ENCODE measurements at places on chromosomes 6 and 20.

- DNase-seq = no peak
Measured at GRCh38 chr6:116248577-116248976, 5.3 kb downstream of the TSPYL4 start.

- DNase-seq = no peak
Measured at GRCh38 chr20:24095756-24096155, 107.2 kb upstream of the GGTLC1 start.

DNA sequence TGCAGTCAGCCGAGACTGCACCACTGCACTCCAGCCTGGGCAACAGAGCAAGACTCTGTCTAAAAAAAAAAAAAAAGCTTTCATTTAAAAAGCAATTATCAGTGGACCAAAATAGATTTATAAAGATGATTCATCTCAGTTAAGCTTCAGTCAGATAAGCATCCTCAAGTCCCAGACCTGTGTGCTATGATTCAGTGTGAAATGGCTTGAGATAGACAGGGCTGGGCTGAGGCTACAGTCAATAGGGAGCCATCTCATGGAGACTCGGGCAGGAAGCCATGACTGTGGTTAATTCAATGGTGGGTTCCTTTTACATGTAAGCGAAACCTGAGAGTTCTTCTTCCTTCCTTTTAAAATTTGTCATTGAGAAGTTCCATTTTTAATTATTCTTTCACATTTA lies 276.0 kb downstream of the TFAP2A start:
- no peak for DNase-seq

- DNase-seq = peak; percentile 40
Measured at GRCh38 chr6:27752038-27752885, 159.9 kb downstream of the OR2B2 start.

- DNase-seq = no peak
Measured at GRCh38 chr6:152723398-152723797, 25.7 kb downstream of the MYCT1 start.

- no peak for DNase-seq
Measured at GRCh38 chr6:25042036-25042521, 106.3 kb upstream of the RIPOR2 start.

GRCh38 chr6:53011979-53012378 lies 16.9 kb upstream of the GSTA4 start:
- DNase-seq = no peak

GRCh38 chr6:133837801-133838349 lies 51.0 kb upstream of the TCF21 start:
- DNase-seq = no peak

DNA sequence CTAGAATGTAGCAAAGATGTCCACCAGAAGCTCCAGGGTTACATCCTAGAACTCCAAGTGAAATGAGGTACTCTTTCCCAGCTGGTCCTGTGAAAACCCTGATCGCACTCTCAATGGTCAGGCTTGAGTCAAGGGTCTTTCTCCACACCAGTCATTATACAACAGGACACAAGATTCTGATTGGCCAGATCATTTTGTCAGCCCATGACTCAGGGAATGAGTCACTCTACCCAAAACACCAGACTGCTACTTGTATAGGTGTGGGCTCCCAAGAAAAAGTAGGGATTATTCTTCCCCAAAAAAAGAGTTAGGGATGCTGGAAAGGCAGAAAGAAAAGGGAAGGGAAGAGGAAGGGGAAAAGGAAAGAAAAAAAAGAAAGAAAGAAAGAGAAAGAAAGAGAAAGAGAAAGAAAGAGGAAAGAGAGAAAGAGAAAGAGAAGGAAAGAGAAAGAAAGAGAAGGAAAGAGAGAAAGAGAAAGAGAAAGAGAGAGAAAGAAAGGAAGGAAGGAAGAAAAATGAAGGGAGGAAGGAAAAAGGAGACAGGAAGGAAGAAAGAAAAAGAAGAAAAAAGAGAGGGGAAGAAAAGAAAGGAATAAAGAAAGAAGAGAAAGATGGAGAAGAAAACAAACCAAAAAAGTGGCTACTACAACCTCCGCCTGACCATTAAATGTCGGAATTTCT lies 30.5 kb downstream of the ANKEF1 start:
- DNase-seq = no peak

GRCh38 chr6:143607974-143608373 lies 69.8 kb upstream of the PHACTR2 start:
- no peak for DNase-seq

- DNase-seq = no peak
Measured at GRCh38 chr6:109048176-109048575, 46.5 kb downstream of the SESN1 start.

- no peak for DNase-seq
Measured at GRCh38 chr6:113125626-113126025, 731.5 kb upstream of the MARCKS start.

DNA sequence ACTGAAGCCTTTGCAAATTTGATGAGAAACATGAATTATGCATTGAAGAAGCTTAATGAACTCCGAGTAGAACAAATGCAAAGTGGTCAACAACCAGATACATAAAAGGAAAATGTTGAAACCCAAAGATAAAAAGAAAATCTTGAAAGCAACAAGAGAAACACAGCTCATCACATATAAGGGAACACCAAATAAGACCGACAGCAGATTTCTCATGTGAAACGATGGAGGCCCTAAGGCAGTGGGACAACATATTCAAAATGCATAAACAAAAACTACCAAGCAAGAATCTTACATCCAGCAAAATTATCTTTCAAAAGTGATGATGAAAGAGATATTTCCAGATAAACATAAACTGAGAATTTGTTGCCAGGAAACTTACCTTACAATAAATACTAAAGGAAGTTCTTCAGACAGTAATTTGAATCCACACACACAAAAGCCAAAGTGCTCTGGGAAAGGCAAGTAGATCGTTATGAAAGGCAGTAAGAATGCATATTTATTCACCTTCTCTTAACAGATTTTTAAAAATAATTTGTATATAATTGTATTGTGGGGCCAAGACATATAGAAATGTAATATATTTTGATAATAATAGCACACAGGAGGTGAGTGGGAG lies 22.5 kb downstream of the SLC52A3 start:
- DNase-seq = no peak

GRCh38 chr6:133062696-133063306 lies 178.4 kb upstream of the EYA4 start:
- no peak for DNase-seq

DNA sequence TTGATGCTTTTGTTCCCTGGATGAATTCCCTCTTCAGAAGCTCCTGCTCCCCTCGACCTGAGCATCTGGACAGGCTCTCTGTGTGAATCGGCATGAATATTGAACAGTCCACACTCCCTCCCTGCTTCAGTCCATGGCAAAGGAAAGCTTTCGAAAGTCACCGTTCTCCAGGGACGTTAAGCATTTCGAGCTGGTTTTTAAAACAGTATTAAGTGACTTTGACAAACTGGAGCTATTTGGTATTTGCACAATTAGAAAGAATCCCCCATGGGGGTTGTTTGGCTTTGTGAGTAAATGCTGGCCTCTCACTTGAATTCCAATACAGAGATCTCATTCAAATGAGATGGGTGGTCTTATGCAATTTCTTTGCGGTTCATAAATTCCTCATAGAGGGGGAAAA lies 85.3 kb upstream of the TIAM2 start:
- no peak for DNase-seq

DNA sequence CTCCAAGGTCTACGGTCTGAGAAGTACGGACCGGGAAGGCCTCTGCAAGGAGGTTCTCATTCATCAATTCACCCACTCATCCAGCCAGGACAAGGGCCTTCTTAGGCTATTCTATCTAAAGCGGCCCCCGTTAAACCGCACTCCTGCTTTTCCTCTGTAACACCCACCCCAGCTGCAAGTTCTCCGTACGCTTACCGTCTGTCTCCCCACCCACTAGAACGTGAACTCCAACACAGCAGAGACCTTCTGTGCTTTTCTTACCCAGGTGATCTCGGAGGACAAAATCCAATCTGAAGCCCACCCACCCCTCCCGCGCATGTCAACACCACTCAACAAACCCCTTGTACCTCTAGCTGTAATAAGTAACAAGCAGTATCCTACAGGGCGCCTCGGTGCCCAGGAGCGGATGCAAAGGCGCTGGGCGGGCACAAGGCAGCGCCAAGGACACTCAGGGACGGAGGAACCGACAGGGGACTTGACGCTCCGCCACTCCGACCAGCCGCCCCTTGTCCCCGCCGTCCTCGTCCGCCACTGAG lies 351 bp downstream of the AURKA start:
- DNase-seq = no peak

DNA sequence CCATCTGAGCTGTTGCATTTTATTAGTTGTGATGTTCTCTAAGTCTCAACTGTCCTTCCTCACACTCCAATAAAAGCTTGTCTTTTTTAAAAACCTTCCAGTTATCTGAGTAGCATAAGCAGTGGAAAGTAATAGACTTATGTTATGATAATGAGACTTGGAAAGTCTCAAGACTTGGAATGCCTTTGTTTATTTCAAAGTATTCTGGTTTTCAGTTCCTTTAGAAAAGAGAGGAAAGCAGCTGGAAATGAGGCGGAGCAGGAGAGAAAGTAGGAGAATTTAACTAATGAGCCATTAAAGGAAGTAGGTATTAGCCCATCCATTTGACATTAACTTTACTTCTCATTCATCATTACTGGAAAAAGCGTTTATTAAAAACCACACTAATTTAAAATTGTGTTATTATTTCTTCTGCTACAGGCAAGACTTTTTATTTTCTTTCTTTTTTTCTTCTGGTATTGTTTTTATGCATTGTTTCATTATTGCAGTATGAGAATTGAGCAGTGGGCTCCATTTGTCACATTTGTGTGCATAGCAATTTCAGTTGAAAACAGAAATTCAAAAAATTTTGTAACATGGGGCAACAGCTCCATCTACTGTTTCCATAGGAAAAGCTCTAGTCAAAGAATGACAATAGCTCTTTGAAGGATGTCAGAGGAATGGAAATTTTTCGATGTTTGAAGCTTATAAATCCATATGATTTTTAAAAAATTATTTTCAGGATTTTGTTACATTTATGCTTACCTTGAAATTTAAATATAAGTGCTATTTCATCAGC lies 194.8 kb downstream of the COL9A1 start:
- no peak for DNase-seq

DNA sequence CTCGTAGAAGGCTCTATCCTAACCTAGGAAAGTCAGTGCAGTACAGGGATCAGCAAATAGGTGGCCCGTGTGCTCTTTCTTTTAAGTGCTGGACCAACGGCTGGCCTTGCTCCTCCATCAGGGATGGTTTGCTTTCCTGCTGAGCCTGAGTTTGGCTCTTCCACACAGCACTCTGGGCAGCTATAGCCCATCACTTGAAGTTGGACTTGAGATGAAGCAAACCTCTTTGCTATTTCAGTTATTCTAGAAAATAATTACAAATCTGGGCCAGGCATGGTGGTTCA lies 66.9 kb upstream of the KCNK16 start:
- DNase-seq = no peak

DNA sequence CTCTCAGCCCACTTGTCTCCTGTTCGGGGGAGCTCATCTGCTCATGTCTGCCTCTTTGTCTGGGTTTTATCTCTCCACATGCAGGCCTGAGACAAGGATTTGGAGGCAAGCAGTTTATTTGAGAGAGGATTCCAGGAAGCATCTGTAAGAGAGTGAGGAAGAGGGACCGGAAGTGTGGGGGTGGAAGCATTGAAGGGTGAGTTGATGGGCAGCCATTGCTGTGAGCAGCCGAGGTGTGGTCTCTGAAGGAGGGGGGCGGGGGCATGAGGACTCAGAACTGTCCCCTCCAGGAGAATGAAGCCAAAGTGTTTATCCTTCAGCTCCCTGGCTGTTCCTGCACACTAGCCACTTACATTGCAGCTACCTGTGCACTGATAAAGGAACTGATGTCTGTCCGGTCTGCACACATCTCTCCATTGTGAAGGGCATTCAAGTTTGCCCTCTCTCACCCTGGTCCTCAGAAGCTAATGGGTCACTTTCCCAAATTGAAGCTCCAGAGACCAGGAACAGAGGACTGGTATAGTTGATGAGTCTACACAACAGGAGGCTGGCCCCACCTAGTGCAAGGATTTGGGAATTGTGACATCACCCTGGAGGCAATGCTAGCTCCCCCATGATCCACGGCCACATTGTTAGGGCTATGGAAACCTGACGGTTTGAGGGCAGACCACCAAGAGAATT lies 100.5 kb upstream of the FOXA2 start:
- DNase-seq = no peak

DNA sequence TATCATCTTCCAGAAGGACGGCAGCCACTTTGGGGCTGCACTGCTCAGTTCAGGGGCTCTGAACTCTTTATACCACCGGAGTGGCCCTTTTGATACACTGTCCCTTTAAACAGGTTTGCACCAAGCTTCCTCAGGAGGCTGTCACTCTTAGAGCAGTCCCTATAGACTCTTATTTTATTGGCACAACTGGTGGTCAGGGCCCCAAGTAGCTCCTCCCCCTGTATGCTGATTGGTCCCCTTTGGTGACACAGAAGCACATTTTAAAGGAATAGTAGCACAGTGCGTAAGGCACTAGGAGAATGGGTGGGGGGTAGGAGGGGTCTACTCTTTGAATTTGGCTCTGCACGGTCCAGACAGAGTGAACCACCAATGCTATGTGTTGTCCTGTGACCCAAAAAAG lies 122.6 kb upstream of the MLN start:
- no peak for DNase-seq

GRCh38 chr20:19706463-19706862 lies 51.6 kb upstream of the RIN2 start:
- DNase-seq = no peak

GRCh38 chr6:38375341-38375740 lies 264.4 kb downstream of the BTBD9 start:
- DNase-seq = no peak

DNA sequence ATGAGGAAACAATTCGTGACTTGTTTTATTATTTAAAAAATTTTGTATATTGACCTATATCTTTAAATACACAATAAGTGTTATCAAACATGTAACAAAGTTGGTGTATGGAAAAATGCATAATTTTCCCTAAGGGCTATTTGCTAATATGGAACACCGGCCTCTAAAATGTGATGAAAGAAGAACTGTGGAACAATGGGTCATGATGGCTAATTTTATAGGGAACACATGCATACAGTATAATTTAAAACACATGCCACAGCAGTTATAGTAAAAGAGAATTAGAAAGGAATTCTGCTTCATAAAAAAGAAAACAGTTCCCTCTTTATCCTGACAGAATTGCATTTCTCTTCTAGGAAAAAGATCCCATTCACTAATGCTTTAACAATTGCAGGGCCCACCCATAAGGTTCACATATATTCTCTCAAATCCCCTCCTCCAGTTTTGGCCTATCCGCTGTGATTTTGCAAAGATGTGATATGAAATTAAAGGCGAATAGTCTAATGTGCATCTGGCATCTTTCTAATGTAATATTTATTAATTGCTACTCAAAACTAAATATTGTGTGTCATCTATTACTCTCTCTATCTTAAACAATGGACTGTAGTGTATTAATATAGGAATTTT lies 628.1 kb upstream of the CITED2 start:
- DNase-seq = no peak

DNA sequence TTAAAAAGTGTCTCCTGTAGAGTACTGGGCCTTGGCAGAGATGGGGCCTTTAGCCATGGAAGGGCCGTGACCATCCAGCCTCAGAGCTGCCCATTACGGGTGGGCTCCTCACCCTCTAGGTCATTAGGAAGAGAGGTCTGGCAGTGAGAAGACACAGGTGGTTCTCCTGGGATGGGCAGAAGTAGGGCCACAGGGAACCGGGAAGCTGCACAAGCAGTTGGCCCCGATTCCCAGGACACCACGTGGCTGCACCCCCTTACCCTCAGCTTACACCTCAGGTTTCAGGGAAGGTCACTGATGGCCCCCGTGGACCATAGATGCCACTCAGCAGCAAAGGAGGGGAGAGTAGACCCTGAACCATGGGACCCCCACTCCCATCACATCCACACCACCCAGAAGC lies 1.6 kb downstream of the RAET1G start:
- DNase-seq = no peak
